ENCODE measurements at places on chromosomes 12 and 14.

- no peak for DNase-seq
Observed at GRCh38 chr12:47686645-47687240, 19.1 kb downstream of the RPAP3 start.

- DNase-seq = no peak
Observed at GRCh38 chr12:31922341-31923062, 36.7 kb upstream of the RESF1 start.

DNA sequence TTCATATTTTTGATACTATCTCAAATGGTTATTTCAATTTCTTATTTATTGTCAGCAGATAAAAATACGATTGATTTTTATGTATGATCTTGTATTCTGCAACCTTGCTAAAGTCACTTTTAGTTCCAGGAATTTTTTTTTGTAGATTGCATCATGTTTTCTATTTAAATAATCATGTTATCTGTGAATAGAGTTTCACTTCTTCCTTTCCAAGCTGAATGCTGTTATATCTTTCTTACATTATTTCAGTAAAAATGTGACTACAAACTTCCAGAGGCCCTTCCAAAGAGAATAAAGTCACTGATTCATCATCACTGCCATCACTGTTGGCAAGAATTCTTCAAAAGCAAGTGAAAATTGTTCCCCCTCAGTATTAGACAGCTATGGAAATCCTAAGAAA is 104.7 kb upstream of the RAP1B start:
- no peak for DNase-seq

GRCh38 chr14:43949400-43949799 is 557.7 kb downstream of the FSCB start:
- no peak for DNase-seq

- no peak for DNase-seq
Observed at GRCh38 chr12:45223868-45224267, 8.0 kb downstream of the ANO6 start.

GRCh38 chr14:53683229-53683628 is 273.4 kb downstream of the BMP4 start:
- DNase-seq = no peak
